CD4-positive, alpha-beta T cell treated with Interleukin-1 beta for 1 hour (primary cell): ENCODE measurements at places on chromosomes 4 and X.

DNA sequence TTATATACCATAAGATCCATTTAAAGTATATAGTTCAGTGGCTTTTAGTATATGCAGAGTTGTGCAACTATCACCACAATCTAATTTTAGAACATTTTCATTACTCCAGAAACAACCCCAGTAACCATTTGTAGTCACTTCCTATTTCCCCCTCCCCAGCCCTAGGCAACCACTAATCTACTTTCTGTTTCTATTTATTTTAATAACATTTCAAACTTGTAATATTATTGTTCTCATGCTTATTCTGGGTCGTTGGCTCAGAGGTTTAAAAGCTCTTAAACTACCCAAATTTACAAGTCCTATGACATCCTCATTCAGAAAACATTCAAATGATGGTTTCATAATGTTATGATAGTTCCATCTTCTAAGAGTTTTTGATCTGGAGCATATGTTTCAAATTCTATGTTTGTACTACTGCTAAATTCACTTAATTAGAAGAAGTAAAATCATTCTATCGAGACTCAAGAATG, 18.4 kb downstream of the XIAP start:
- DNase-seq: no peak

GRCh38 chr4:72744103-72744725, 175.2 kb upstream of the ADAMTS3 start:
- no peak for DNase-seq

DNA sequence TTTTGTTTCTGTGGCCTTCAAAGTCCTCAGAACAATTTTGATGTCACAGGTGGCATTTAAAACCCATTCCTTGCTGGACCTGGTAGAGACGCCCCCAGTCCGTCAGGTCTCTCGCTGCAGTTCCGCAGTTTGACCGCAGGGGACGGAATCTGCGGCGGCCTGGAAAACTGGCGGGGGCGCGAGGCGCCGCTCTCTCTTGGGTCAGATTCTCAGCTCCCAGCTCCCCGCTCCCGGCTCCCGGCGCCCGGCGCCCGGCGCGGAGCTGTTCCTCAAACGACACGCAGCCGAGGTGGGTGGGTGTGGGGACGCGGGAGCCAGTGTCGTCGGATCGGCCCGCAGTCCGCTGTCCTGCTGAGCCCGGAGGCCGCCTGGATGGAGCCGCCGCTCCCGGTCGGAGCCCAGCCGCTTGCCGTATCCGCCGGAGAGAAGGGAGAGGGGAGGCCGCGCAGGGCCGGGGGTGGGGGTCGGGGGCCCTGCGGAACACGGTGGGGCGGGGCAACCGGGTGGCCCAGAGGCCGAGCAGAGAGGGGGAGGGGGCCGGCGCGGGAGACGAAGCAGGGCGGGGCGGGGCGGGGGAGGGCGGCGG, at the start of gene OCRL:
TSS of gene OCRL (plus strand) at position 192 of the 586 bp plus-strand sequence. CDS start at position 373, 181 bp downstream.
- DNase-seq: peak; percentile 51

- DNase-seq: no peak
These were observed 163.5 kb downstream of the MGST2 start for GRCh38 chr4:139828966-139829664.

DNA sequence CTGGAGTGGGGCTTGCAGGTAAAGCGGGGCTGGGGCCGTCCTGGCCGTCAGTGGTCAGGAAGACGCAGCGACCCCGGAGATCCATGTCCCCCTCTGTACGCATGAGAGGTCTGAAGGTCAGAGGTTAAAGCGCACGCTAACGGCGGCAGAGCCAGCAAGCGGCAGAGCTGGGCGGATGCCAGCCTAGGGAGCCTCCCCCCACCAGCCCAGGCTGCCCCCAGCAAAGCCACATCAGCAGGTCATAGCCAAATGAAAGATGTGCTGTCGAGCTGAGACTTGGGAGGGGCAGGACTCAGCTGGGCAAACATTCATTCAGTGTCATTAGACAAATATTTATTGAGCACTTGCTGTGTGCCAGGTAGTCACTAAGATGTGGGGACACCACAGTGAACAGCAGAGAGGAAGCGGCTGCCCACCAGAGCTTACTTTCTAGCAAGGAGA, 593 bp upstream of the JAKMIP1 start:
- DNase-seq: no peak

DNA sequence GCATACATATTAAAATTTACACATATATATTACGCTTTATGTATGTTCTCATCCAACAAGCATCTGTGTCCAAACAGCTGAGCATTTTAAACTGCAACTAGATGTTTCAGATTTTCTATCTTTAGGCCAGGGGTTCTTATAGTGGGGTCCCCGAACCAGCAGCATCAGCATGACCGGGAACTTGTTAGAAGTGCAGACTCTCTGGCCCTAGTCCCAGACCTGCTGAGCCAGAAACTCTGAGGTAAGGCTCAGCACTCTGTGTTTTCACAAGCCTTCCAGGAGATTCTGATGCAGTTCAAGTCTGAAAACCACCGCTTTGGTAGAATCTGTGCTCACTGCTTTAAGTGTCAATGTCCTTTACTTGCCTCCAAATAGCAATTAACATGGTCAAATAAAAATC, 266.2 kb upstream of the CASK start:
- no peak for DNase-seq

GRCh38 chr4:9771034-9771433, 10.4 kb upstream of the DRD5 start:
- DNase-seq: no peak

- DNase-seq: no peak
These were observed 35.6 kb downstream of the STEEP1 start for GRCh38 chrX:119529345-119530276.

DNA sequence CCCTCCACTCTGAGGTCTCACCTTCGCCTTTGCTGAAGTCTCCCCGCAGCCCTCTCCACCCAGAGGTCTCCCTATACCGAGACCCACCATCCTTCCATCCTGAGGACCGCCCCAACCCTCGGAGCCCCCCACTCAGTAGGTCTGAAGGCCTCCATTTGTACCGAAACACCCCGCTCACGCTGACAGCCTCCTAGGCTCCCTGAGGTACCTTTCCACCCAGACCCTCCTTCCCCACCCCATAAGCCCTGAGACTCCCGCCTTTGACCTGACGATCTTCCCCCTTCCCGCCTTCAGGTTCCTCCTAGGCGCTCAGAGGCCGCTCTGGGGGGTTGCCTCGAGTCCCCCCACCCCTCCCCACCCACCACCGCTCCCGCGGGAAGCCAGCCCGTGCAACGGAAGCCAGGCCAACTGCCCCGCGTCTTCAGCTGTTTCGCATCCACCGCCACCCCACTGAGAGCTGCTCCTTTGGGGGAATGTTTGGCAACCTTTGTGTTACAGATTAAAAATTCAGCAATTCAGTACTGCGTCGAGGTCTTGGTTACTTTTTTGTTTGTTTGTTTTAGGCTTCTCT, 5.0 kb downstream of the SOD3 start:
- no peak for DNase-seq

GRCh38 chr4:171582961-171583581, 230.1 kb upstream of the GALNTL6 start:
- DNase-seq: no peak

- no peak for DNase-seq
These were observed 40.6 kb downstream of the GAB3 start for GRCh38 chrX:154710309-154710708.
